Left kidney (tissue), 8 donors: ENCODE measurements at places on chromosomes 3 and 15. TPM values are rescaled to one million over a fixed set of nuclear protein-coding genes. Genes with fewer than 3 reads are reported as not detected.

DNA sequence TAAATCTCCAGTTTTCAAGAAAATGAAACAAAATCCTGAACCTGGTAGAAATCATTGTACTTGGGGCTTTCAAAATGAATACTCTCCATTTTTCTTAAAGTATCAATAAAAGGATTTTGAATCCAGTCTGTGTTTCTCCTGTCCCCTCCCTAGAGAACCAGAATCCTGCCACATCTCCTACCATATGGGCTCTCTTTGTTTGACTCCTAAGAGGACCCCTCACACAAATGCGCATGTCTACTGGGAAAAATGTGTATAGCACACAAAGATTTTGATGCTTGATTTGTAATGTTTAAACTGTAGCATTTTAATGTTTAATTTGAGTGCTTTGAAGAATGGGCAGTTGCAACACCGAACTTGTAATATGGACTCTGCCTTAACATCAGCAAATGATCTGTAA lies 25.9 kb downstream of the LRRC3B start:
- no peak for DNase-seq

DNA sequence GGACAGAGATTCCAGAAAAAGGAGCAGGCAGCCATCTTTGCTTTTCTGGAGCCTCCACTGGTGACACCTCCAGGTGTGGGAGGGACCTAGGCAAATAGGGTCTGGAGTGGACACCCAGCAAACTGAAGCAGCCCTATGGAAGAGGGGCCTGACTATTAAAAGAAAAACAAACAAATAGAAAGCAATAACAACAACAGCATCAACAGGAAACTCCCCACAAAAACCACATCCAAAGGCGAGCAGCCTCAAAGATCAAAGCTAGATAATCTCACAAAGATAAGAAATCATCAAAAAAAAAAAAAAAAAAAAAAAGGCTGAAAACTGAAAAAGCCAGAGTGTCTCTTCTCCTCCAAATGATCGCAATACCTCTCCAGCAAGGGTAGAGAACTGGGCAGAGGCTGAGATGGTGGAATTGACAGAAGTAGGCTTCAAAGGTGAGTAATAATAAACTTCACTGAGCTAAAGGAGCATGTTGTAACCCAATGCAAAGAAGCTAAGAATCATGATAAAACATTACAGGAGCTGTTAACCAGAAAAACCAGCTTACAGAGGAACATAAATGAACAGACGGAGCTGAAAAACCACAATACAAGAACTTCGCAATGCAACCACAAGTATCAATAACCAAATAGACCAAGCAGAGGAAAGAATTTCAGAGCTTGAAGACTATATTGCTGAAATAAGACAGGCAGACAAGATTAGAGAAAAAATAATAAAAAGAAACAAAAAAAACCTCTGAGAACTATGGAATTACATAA lies 225.4 kb downstream of the CTNNB1 start:
- DNase-seq = no peak

- no peak for DNase-seq
Observed at GRCh38 chr15:87712211-87712610, 544.3 kb downstream of the NTRK3 start.

DNA sequence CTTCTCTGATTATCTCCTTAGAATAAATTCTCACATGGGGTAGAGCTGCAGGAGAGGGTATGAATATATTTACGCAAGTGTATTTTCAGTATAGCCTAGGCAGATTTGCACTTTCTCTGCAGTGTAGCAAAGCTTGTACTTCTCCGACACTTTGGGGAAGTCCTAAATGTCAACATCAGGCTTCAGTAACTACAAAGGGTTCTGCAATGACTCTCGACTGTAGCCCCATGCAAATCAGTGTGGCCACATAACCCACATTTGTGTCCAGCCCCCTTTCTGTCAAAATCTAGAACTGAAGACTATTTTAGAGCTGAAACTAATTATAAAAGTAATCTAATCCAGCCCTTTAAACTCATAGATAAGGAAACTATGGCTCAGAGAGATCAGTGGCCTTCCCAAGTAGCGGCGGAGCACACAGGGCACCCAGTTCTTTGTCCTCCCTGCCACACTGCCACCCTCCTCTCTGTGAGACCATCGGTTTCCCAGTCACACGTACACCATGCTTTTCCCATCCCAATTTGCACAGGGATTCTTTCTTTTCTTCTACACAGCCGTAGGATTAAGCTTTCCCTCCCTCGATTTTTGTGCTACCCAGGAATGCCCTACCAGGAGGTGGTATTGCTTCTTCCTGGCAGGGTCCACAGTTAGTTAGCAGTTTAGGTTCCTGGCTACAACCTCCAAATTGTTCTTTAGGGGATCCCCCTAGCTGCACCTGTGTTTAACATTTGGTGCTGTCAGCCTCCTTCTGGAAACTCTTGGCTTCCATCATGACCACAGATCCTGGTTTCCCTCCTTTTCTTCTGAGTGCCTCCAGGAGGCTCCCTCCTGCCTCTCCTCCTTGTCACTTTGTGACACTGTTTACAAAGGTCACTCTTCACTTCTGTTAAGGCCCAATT lies 22.9 kb downstream of the MRAS start:
- DNase-seq = no peak

- no peak for DNase-seq
Observed at GRCh38 chr3:34020726-34021680, 222.6 kb downstream of the PDCD6IP start.

DNA sequence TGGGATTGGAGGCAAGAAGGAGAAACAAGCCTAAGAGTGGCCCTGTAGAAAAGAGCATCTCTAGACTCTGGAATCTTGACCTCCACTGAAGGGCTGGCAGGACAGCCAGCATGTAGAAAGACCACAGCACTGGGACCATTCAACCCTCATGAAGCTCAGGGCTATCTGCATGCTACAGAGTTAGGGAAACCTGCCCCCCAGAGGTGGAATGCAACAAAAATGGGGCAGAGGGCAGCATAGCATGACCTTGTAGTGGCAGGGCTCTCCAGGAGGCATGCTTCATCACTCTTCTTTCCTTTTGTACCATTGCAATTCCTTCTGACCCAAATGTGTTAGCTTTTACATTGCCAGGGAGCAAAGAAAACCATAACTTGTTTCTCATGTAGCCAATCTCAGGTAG lies 445.4 kb downstream of the EPHB1 start:
- DNase-seq = no peak

The SLC28A1 gene
- 7.5 TPM for polyA plus RNA-seq

The NUDT16 gene
- 45.3 TPM for polyA plus RNA-seq

The STAC gene
- 12.5 TPM for polyA plus RNA-seq
